ENCODE measurements at places on chromosomes 1 and 21. TPM values are rescaled to one million over a fixed set of nuclear protein-coding genes. Genes with fewer than 3 reads are reported as not detected.

- no peak for DNase-seq
Observed at GRCh38 chr1:10968411-10968826, 44.0 kb upstream of the TARDBP start.

Gene OVAAL
- total RNA-seq, result not detected

DNA sequence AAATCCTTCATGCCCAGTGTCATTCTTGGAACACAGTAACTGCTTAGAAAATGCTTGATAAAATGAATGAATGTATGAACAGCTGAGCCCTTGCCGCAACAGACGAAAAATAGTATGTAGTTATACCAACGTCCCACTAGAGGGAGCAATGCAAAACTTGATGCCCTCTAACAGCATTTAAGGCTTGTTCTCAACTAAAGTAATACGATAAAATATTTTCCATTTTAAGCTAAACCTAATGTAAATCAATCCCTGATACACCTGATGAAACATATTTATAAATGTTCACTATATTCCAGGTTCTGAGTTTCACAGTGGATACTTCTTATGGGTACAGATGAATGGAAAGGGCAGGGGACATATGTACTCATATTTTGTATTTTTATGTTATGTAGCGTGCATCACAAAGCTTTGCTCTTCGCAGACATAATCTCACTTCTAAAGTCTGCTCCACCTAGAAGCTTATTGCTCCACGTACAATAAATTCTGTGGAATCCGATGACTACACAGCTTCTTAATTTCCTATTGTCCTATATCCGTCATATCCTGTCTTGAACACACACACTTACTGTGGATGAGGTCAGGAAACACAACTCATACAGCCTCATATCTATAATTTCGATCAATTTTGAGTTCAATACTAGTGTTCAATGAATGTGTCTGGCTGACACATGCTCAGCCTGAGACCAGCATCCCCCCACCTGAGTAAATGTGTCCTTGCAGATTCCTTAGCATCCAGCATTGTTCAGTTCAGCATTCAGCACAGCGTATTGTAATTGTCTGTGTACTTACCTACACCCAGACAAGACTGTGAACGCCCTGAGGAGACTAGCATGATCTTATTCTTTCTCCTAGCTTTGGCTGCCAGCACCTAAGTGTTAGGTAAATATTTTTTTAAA lies 4.4 kb upstream of the UTP25 start:
- DNase-seq, result no peak

DNA sequence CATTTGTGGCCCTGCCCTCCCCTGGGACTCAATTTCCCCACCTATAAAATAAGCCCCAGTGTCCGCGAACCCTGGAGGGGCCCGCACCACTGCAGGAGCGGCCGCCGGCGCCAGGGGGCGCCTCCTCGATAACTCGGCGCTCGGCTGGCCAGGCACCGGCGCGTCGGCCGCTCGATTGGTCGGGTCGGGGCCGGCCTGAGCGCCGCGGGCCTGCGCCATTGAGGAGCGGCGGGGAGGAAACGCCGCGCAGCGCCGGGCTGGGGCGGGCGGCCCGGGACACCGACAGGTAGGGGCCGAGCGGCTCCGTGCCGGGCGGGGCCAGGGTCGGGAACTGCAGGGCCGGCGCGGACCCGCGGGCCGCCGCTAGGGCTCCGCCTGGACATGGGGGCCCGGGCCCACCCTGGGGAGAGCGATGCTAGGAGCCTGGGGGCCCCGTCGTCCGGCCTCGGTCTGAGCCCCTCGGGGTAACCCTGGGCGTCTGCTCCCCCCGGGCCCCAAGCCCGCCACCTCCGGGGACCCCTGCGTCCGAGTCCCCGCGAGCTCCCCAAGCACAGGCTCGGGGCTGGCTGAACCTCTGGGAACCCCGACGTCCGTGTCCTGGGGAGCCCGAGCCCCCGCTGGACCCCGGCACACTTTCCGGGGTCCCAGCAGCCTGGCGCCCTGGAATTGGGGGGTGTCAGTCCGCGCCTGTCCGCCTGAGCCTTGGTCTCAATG lies at the start of gene VPS13D:
TSS of gene VPS13D (plus strand) at position 196 of the 714 bp plus-strand sequence. CDS start 4,237 bp downstream, outside the sequence.
- peak; percentile 83 for DNase-seq

DNA sequence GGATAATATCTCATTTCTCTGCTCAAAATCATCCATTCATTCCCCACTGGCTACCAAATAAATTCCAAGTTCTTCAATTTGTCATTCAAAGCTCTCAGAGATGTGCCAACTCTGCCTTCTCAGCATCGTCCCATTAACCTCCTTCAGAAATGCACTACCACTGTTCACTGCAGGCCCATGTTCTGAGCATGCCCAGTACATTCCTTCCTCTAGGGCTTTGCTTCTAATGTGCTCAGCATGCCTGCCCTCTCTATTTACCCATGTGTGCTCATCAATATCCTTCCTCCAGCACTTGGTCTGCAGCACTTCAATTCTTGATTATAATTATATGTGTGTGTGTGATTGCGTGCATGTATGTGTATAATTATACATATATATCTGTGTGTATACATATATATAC lies 36.1 kb upstream of the RGS8 start:
- DNase-seq, result no peak

DNA sequence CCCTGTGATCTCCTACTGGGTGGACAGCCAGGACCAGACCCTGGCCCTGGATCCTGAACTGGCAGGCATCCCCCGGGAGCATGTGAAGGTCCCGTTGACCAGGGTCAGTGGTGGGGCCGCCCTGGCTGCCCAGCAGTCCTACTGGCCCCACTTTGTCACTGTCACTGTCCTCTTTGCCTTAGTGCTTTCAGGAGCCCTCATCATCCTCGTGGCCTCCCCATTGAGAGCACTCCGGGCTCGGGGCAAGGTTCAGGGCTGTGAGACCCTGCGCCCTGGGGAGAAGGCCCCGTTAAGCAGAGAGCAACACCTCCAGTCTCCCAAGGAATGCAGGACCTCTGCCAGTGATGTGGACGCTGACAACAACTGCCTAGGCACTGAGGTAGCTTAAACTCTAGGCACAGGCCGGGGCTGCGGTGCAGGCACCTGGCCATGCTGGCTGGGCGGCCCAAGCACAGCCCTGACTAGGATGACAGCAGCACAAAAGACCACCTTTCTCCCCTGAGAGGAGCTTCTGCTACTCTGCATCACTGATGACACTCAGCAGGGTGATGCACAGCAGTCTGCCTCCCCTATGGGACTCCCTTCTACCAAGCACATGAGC lies 17.2 kb upstream of the SLC25A44 start:
- DNase-seq, result no peak
